MV-4-11 (cell line): ENCODE measurements at places on chromosomes 16 and 17.

GRCh38 chr17:43769859-43770258, 8.9 kb downstream of the DUSP3 start:
- DNase-seq, result no peak

DNA sequence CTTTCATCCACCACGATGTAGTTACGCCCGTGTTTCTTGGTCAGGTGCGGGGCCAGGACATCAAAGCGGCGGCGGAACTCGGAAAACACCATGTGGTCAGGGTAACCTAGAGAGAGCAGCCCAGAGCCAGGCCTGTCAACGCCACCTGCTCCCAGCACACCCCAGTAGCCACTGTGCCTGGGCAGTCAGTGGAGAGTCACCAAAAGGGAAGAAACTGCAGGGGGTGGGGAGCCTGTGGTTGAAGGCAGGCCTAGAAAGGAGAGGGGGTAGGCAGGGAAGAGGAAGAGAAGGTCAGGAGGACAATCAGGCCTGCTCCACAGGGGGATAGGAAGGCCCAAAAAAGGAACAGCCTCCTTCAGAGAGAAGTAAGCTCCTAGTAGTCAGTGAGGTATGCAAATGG, 64.1 kb downstream of the PIPOX start:
- DNase-seq, result peak; percentile 16

DNA sequence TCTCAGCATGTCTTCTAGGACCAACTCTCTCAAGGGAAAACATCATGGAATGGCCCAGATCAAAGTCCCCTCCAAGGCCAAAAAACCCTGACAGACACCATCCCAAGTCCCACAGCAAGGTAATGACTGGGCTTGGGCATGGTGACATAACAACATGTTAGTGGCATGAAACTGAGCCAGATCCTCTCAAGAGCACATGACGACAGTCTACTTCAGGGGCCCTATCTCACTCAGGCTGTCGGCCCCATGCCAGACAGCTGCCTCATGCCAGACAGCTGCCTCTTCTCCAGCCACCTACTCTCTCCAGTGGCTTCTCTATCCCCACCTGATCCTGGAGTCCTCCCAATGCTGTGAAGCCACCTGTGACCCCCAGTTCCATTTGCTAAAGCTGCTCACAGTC, 18.4 kb downstream of the HSD11B2 start:
- no peak for DNase-seq

DNA sequence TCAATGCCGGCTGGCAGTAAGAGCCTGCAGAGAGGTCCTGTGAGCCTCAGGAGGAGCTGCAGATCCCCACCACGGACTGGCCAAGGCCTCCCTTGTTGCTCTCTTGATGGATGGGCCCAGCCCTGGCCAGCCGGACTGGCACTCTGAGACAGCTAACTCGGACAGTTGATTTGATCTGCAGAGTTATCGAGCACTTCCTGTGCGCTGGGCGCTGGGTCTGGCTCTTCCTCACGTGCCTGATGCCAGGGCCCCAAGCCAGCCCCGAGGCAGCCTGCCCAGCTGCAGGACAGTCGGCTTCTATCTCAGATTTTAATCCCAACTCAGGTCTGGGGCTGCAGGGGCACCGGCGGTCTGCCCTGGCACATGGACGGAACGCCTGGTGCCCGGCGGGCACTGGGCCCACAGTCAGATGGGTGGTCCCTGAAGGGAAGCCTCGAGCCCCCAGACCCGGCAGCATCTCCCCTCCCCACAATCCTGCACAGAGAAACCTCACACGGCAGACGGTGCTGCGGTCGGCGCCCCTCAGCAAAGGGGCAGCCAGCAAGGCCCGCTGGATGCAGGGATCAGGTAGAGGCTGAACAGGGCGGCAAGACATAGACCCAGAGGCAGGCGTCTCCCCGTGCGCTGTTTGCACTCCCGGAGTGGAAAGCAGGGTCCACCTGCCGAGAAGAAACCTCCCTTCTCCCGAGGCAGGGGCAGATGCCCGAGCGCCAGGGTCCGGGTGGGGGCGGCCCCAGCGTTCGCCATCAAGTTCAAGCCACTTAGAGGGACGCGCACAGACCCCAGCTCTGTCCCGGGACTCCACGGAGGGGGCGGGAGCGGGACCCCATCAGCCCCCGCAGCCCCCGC, 34.0 kb downstream of the TIMM22 start:
- DNase-seq, result no peak

DNA sequence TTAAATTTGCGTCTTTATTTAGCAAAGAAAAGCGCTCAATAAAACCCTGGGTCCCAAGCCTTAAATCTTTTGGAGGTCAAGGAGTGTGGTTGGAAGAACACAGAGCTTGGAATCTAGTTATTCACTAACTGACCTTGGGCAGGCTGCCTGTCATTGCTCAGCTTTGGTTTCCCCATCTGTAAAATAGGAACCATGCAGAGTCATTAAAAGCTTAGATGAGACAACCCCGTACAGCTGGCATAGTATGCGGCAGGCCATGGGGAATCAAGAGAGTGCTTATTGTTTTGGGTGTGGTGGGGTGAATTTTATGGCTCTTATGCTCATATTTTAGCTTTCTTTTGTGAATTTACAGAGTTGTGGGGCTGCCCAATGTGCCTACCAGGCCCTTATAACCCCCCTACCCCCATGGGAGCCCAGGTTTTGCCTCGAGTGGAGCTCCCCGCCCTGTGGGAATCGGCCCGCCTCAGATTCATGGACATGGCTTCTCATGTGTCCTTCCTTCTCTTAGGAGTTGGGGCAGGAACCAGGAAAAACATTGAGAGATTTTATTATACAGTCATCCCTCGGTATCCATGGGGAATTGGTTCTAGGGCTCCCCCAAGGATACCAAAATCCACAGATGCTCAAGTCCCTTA, 113.5 kb downstream of the CLEC16A start:
- peak; percentile 33 for DNase-seq

DNA sequence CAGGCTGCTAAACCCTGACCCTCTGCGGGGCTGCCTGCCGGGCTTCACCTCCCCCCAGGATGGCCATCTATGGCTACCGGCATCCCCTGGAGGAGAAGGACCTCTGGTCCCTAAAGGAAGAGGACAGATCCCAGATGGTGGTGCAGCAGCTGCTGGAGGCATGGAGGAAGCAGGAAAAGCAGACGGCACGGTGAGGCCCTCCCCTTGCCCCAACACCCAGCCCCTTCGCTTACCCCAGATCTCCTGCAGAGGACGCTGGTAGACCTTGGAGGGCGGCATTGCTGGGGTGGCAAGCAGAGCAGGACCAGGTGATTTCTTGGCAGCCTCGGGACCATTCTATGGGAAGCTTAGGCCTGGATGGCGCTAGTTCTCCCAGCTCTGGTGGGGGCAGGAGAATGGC, 24.5 kb downstream of the ABCC3 start:
- no peak for DNase-seq

GRCh38 chr16:27462200-27462845, 60.3 kb downstream of the IL21R start:
- DNase-seq, result no peak

DNA sequence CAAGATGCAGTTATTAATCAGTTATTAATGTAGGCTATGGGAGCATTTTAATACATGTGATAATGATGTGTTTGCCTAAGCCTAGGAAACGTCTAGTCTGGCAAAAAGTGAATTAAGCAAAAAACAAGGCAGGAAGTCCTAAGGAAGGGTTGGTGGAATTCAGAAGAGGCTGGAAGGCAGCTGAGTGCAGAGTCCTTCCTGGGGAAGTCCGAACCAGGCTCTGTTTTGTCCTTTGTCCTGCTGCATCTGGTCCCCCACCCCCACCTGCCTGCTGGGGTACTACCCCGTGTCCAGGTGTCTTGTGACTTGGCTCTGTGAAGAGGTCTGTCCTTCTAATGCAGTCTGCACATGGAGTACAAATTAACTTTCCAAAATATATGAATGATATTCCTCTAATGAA, 1.5 kb upstream of the MYH10 start:
- no peak for DNase-seq

DNA sequence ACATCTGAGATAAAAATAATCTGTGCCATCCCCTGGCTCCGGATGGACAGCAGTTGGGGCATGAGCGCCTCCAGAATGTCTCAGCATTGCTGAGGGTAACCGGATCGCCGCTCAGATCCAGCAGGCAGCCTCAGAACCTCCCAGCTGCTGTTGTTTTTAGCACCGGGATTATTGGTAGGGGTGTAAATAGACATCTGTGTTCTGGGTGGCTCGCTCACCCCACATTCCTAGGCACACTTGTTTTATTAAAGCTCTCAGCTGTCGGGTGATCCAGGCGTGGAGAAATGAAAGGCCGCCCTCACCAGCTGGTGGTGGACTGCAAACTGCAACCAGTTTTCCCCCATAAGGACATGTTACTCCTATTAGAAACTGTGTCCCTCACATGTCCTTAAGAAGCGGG, 32.1 kb downstream of the MYH3 start:
- DNase-seq, result no peak

DNA sequence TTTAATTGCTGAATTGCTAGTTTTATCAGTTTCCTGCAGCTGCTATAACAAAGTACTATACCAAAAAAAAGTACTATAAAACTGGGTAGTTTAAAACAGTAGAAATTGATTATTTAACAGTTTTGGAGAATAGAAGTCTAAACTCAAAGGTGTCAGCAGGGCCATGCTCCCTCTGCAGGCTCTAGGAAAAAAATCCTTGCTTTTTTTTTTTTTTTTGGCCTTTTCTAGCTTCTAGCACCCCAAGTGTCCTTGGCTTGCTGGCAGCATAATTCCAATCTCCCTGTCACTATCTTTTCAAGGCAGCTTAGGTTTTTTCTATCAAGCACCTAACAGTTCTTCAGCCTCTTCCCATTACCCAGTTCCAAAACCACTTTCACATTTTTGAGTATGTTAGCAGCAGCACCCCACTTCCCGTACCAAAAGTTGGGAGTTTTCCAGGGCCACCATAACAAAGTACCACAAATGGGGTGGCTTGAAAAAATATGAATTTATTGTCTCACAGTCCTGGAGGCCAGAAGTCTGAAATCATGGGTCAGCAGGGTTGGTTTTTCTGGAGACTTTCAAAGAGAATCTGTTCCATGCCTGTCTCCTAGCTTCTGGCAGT, 37.4 kb downstream of the BPTF start:
- no peak for DNase-seq

- DNase-seq, result peak; percentile 30
These were observed 660 bp downstream of the RBBP6 start for GRCh38 chr16:24539850-24540601.

- peak; percentile 64 for DNase-seq
These were observed 29.9 kb downstream of the KANSL1 start for GRCh38 chr17:46163316-46163715.

- no peak for DNase-seq
These were observed 89.6 kb upstream of the MAF start for GRCh38 chr16:79690159-79690558.

- DNase-seq, result no peak
These were observed 3.2 kb upstream of the SNN start for GRCh38 chr16:11665071-11665491.
